Skeletal muscle cell (primary cell): ENCODE measurements at places on chromosomes 13 and 19.
A peak's percentile ranks its signal among the peaks of the same experiment; 100 is the strongest.

DNA sequence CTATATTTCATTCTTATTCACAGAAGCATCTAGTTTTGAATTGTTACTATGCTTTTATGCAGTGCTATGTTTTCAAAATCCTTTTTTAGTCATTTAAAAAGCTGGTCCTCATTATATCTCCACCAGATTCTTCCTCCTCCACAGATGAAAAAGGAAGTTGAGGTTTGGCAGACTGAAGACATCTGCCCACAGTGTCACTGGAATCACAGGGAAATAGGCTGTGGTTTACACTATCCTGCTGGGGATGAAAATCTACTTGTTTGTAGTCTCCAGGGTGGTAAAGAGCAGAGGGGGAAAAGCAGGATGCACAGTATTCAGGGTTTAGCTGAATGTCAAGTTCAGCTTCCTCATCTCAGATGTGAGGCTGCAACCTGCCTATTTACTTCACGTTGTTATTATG is 351.2 kb downstream of the DNAJC15 start:
- DNase-seq: no peak

- DNase-seq: no peak
Observed at GRCh38 chr19:3024870-3025548, 4.1 kb downstream of the TLE2 start.

DNA sequence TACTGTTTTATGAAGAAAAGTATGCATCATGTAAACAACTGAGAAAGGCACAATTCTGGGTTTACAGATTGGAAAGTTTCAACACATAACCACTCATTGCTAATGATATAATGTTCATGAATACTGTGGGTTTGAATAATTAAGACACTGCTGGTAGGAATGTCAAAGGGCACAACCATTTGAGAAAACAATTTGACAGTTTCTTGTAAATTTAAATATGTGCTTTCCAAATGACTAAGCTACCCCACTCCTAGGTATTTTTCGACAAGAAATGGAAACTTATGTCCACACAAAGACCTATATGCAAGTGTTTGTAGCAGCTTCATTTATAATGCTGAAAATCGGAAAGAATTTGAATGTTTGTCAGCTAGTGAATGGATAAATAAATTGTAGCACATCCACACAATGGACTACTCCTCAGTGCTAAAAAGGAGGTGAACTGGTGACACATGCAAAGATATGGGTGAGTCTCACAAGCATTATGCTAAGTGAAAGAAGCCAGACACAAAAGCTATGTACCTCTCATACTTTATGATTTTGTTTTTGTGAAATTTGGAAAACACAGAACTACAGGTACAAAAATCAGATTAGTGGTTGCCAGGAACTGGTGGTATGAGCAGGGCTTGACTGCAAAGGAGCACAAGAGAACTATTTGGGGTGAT is 44.8 kb upstream of the FLT1 start:
- no peak for DNase-seq

DNA sequence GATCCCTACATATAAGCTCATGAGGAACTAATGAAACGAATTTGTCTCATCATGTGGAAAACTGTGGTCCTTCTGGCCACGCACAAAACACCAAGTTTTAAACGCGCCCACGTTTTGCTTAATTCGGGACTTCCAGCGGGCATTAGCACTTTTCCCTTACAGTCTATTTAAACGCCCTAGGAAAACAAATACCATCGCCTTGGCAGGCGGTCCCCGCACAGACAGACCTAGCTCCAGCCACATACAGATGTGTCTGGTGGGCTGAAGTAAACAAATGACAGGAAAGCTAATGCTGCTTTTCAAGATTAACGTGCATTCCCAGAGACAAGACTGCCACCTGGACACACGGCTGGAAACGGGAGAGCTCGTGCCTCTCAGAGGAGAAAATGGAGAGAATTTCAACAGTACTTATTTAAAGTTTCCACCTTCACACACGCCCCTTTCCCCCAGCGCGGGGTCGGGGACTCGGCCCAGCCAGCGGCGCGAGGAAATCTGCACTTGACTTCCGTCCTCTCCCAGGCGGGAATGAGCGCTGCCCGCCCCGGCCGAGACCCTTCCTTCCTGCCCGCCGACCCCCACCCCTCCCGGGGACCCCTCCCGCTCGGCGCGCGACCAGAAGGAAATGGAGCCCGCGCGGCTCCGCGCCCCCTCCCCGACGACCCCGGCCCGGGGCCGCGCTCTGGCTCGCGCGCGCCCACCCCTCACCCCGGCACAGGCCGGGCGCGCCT is 931 bp downstream of the USP12 start:
- no peak for DNase-seq

DNA sequence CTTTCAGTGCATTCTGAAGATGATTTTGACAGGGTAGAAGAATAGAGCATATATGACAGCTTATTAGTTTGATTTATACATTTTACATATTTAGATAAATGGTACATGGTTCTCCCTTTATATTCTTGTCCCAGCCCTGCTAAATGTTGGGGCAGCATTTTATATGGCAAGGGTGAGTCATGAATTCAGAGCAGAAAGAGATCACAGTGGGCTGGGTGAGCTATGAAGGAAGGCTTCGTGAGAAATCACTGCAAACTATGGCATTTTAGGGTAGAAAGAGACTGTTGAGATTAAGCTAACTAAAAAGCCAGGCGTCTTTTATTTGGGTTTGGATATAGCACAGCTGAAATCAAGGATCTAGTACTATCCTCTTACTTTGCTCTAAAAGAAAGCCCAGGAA is 23.9 kb upstream of the METTL21C start:
- DNase-seq: no peak

- DNase-seq: no peak
Observed at GRCh38 chr13:108494991-108495645, 134.3 kb upstream of the MYO16 start.

DNA sequence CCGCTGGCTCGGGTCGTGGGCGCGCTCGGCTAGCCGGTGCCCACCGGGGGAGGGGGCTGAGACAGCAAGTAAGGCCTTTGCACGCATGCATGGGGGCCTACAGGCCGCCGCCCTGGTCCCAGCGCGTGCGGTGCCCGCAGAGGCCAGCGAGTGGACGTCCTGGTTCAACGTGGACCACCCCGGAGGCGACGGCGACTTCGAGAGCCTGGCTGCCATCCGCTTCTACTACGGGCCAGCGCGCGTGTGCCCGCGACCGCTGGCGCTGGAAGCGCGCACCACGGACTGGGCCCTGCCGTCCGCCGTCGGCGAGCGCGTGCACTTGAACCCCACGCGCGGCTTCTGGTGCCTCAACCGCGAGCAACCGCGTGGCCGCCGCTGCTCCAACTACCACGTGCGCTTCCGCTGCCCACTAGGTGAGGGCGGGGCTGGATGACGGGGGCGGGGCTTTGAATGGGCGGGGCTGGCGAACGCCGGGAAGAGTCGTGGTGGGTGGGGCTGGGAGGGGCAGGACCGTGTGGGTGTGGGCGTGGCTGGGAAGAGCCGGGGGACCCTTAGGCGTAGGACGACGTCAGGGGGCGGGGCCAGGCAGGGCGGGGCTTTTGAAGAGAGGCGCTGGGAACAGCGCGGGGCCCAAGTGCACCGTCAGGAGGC is 2.1 kb downstream of the CILP2 start:
- DNase-seq: no peak

DNA sequence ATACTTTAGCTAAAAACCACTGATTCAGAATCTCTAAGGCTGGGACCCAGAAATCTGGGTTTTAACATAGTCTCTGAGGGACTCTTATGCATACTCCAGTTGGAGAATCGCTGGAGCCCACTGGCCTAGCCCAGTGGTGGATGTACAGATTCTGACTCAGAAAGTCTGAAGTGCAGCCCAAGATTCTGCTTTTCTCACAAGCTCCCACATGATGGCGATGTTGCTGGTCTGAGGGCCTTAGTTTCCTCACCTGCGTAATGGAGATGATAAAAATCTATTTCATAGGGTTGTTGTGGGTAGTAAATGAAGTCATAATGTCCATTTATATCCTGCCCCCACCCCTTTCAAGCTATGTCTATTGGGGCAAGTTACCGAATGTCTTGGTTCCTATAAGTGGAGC is 7.7 kb upstream of the CDADC1 start:
- DNase-seq: no peak

- DNase-seq: no peak
Observed at GRCh38 chr19:16878181-16878965, 10.4 kb upstream of the F2RL3 start.

- no peak for DNase-seq
Observed at GRCh38 chr13:113877149-113877990, 13.5 kb upstream of the GAS6 start.

GRCh38 chr13:27170221-27170515 is 1.4 kb downstream of the USP12 start:
- DNase-seq: peak; percentile 38
